Thymus (tissue), 14 donors: ENCODE measurements at places on chromosomes 11 and 22. TPM values are rescaled to one million over a fixed set of nuclear protein-coding genes. Genes with fewer than 3 reads are reported as not detected.

Gene KLHL35
- 0.57 TPM for total RNA-seq

Gene NCAM1
- total RNA-seq: 0.47 TPM

Gene RNF121
- total RNA-seq: 13.0 TPM

Gene OR8A1
- total RNA-seq: not detected

Gene P2RX6
- 0.66 TPM for total RNA-seq

Gene CAT
- total RNA-seq: 92.4 TPM

Gene SCO2
- total RNA-seq: 3.5 TPM

Gene TRIM49C
- total RNA-seq: not detected

Gene MRGPRE
- not detected for total RNA-seq
